ENCODE measurements at places on chromosomes 12 and 14.

DNA sequence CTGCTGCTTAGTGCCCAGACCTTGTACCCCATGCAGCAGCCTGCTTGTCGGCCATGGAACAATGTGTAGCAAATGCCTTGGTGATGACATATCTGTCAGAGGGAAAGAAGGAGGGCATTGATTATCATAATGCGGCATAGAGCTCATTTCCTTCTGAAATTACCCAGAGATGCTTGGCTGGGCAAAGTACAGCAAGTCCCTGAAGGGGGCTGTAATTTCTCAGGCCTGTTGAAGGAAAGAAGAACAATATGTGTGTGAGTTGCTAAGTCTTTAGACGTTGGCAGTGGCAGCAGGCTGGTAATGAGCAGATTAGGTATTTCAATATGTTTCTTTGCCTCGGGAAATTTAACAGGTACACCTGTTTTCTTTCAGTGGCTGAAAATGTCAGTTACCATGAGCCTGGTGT, 128.6 kb downstream of the CRADD start:
- DNase-seq: no peak

- no peak for DNase-seq
These were observed 236.1 kb downstream of the CACNA1C start for GRCh38 chr12:2288875-2289274.

- no peak for DNase-seq
These were observed 36.8 kb downstream of the ZNF664 start for GRCh38 chr12:124009781-124010180.

DNA sequence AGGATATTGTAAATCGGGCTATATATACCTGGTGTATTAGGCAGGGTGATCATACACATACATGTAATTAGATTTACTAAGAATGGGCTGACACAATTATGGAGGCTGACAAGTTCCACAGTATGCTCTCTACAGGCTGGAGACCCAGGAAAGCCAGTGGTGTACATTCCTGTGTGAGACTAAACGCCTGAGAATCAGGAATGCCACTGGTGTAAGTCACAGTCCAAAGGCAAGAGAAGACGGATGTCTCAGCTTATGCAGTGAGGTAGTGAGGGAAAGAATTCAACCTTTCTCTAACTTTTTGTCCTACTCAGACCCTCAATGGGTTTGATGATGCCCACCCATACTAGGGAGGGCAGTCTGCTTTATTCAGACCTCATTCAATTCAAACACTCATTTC, 57.1 kb downstream of the METTL25 start:
- no peak for DNase-seq

GRCh38 chr12:28583701-28584261, 393.5 kb downstream of the CCDC91 start:
- DNase-seq: no peak

- DNase-seq: no peak
These were observed 72.2 kb downstream of the EP400 start for GRCh38 chr12:132021965-132022364.

DNA sequence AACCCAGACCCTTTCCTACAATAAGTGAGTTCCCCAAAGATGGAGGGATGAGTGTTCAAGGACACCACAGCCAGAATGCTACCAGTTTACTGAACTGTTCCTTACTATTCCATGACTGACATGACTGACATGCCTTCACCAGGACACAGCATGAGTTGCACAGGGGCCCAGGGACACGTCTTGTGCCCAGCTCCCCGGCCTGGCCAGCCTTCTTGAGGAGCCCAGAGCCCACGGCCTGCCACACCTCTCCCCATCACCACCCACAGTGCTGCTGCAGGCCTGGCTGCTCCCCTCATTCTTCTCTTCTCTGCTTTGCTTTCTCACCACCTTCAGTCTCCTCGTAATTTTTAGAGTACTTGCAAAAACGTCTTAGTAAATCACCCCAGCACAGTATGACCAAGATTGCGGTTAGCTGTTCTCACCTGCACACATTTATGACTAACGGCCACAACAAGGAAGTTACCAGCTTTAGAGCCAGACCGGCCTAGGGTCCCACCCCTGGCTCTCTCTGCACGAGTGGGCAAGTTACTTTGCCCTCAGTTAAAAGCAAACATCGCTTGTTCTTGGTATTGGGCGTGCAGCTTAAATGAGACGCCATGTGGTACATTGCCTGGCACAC, 18.5 kb downstream of the PPP2R5E start:
- DNase-seq: peak; percentile 32

DNA sequence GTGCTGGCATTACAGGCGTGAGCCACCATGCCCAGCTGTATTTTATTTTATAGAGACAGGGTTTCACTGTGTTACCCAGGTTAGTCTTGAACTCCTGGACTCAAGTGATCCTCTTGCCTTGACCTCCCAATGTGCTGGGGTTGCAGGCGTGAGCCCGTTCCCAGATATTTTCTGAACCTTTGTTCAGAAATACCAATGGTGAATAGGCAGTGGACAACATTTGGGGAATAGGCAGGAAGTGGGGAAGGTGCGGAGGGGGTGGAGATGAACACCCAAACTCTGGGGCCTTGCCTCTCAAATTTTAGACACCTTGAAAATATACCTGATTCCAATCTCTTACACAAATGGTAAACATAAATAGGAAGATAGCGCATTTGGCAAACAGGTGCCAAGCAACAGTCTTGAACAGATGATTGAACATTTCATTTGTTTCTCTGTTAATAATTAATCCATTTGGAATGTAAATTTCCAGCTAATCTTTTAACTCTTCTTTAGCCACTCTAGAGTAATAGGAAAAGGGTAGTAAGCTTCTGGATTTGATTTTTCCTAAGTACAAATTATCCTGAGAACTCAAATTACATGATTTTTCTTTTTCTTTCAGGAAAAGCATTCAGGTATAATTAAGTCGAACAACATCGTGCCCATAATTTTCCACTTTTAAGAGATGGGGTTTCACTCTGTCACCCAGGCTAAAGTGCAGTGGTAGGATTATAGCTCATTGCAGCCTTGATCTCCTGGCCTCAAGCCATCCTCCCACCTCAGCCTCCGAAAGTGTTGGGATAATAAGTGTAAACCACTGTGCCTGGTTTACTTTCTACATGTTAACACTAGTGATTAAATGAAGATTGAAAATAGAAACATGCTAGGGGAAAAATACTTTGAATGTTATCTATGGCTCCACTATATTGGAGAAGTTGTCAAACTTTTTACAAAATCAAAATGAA, 22.9 kb upstream of the RNF34 start:
- no peak for DNase-seq

GRCh38 chr14:73026243-73026844, 562 bp downstream of the ZFYVE1 start:
- DNase-seq: no peak

DNA sequence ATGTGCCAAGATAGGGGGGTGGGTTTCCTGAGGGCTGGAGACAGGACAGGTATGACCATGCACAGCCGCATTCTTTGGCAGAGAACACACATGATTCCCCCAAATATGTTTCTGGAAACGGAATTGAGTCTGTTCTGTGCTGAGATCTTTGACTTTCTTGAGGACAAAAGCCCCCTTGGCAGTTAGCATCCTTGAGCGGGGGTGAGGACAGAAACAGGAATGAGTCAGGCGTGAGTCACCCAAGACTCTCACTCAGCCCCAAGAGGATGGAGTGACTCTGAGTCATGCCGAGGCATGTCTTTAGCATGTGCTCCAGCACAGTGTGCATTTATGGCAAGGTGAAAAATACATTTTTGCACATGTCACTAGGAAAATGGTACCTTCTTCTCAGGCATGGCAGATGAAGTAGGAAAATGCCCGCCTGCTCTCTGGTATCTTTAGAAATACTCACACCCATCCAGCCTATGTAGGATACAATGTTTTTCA, 52.1 kb downstream of the DAD1 start:
- no peak for DNase-seq

DNA sequence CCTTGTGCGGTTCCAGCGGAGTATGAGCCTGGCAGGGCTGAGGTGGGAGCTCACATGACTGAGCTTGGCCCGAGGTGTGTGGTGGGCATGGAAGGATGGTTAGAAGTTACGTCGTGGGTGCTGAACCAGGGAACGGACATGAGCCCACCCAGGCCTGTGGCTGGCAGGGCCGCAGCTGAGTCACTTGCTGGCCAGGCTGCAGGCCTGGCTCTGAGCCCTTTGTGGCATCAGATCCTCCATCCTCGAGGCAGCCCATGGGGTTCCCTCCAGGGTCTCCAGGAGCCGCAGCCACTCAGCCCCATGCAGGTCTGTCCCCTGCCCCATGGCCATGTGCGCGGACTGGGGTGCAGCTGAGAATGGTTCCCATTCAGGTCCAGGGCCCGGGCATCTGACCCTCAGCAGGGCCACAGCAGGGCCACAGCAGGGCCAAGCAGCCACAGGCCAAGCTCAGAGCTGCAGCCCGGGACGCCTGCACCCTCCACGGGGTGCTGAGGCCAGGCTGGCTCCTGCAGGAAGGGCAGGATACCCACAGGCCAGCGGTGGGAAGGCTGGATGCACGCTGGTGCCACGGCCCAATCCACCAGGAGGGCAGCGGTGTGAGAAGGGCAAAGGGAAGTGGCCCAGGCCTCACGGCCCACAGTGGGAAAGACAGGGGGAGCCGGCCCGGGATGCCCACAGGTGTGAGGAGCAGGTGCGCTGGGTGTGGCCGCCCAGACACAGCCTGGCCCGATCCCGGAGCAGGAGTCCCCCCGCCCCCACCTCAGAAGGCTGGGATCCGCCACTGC, 26.3 kb upstream of the ULK1 start:
- DNase-seq: no peak

- peak; percentile 61 for DNase-seq
These were observed at the start of gene MAP3K12 for GRCh38 chr12:53499266-53500141. TSS of gene MAP3K12 (minus strand) at chr12:53499458. CDS start at chr12:53487391, 12,067 bp downstream.

DNA sequence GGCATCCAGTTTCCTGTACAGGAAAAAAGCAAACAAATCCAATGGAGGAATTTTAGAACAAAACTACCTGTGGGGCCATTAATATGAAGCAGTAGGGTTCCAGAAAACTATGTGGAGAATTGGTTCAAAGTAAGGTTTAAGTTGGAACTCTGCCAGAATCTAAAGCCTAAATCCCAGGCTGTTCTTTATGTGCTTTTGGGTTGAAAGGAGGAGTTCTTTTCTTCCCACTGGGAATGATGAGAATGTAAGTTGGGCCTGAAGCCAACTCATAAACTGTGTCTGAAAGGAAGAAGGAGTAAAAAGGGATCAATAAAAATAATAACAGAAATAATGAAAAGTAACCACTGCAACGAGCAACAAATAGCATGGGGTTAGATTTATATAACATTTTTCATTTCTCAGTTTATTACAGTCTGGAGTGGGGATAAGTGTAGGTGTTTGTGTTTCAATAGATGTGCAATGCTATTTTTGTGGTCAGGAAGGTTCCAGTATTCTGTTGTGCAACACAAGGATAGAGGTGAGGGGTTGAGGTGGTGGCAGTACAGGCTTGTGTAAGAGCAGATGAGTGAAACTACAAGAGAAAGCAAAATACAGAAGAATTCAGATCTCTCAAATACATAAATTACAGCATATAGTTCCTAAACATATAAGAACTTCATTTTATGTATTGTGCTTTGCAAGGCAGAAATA, 373.6 kb downstream of the EMP1 start:
- no peak for DNase-seq

DNA sequence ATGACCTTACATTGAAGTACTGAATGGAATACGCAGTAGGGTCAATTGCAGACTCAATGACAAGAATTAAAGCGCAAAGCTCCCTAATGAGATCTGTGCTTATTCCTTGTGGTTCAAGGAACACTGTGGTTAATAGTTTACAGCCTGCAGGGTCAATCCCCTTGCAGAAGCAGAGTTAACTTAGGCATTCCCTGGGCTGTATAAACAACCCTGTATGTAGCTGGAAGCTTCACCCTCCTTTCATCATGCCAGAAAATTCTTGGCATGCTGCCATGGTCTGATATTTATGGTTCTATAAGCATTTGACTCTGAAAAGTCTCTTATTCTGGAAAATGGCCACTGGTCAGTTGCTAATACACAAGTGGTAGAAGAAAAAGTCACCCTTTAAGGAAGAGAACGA, 227.7 kb downstream of the NOVA1 start:
- DNase-seq: no peak

GRCh38 chr14:28596391-28596790, 170.2 kb upstream of the FOXG1 start:
- no peak for DNase-seq

- DNase-seq: no peak
These were observed 11.5 kb downstream of the ZFP36L1 start for GRCh38 chr14:68781161-68782021.

DNA sequence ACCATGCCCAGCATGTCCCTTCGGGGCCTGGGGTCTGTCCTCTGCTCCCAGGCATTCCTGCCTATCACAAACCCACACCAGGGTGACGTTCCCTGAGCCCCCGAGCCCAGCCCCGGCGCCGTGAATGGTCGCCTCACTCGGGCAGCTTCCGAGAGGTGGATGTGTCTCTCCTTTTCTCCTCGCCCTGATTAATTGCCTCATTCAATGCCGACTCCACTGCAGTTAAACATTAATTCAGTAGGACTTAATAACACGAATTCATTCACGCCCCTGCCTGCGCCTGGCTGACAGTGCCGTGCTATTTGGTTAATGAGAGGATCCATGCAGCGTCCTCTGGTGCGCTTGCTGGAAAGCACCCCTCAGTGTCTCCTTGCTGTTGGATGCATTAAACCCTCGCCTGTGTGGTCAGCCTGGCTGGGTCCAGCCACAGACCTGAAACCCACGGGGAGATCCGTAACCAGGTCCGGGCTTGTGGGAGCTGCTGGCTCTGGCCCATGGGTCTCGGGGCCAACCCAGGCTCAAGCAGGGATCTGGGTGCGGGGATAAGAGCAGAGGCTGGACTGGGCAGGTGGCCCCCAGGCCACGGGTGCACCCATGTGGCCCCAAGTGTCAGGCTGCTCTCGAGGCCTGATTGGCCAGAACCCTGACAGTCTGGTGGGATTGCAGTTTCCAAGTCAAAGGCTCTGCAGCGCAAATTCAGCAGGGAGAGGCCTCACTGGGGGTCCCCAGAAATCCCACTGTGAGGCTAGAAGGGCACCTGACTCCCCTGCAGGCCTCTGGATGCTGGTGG, 55.4 kb downstream of the FBRSL1 start:
- DNase-seq: no peak

DNA sequence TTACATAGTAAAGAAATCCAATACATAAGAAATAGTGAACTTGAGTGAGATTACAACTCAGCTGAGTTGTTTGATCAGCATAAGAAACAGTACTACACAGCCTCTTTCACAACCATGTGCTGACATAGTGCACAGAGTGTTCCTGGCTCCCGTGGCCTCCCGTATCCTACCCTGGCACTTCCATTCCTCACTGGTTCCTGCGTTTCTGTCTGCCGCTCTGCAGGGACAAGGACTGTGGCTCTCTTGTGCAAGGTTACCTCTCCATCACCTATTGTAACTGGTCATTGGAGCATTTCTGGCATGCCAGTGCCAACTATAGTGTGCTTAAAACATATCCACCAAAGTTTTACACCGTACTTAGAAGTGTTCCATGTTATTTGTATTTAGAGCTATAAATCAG, 46.3 kb upstream of the PCED1B start:
- peak; percentile 35 for DNase-seq

DNA sequence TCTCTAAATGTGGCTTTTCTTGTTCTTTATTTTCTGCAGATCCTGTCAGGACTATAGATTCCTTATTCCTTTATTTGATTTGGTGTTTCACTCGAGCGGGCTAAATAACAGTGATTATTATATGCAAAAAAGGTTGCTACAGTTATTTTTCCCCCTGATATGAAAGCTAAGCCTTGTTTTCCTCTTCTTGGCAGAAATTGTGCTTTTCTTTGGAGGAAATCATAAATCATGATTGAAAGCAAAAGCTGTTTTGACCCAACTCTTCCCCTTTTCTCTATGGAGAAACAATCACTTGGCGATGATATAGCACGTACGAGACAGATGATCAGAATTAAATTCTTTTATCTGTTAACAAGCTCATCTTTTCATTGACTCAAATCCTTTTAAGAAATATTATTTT, 31.4 kb downstream of the PPFIBP1 start:
- no peak for DNase-seq

- DNase-seq: no peak
These were observed 205.2 kb downstream of the PAX9 start for GRCh38 chr14:36866867-36867266.
